Stimulated activated CD4-positive, alpha-beta T cell treated with anti-CD3 and anti-CD28 coated beads, Interleukin-15, amount 100 ng/mL, for 48 hours (primary cell): ENCODE measurements at places on chromosomes 5 and 9.

DNA sequence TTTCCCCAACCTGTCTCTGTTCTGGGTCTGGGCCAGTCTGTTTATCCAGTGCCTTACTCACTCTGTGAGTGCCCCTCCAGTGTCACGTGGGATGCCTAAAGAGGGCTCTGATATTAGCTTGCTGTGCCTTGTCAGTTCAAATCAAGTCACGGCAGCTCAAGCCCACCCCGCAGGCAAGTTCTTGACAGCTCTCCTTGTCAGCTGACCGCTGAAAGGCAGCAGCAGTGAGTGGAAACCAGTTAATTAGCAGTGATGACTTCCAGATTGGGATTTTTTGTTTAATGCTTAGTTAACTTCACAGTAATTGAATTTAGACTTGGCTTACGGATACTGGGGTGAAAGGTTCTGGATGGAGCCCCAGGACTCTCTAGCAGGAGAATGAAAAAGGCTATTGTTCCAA lies 210.1 kb downstream of the PSAT1 start:
- no peak for DNase-seq

DNA sequence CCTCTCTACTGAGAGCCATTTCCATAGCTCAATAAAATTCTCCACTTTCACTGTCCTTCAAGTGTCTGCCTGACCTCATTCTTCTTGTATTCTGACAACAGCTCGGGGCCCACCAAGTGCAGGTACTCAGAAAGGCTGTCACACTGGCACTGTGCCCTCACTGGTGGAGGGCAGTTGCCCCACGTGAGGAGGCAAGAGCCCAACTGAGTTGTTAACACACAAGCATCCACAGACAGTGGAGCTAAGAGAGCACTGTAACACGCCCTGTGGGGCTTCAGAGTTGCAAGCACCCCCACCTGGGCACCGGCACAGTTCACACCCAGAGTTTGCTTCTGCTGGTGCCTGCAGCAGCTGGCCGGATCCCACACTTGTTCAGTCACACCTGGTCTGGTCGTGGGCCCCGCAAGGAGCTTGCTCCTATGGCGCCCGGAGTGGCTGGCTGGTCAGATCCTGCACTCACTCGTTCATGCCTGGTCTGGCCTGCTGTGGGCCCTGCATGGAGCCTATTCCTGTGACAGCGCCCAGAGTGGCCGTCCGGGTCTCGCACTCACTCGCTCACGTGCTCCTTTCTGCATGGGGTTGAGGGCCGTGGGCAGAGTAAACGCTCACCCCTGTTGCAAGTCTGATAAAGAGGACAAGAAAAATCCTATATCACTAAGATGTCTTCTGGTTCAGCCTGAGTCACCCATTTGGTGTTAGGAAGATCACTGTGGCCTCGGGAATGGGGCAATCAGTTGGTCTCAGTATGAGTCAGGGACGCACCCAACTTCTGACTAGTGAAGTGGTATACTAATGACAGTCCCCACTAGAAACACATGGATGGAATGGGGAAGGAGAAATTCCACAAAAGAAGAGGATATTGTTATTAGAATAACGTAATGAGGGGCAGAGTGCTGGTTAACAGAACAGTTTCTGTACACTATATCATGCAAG lies 87.0 kb upstream of the CCNH start:
- no peak for DNase-seq

DNA sequence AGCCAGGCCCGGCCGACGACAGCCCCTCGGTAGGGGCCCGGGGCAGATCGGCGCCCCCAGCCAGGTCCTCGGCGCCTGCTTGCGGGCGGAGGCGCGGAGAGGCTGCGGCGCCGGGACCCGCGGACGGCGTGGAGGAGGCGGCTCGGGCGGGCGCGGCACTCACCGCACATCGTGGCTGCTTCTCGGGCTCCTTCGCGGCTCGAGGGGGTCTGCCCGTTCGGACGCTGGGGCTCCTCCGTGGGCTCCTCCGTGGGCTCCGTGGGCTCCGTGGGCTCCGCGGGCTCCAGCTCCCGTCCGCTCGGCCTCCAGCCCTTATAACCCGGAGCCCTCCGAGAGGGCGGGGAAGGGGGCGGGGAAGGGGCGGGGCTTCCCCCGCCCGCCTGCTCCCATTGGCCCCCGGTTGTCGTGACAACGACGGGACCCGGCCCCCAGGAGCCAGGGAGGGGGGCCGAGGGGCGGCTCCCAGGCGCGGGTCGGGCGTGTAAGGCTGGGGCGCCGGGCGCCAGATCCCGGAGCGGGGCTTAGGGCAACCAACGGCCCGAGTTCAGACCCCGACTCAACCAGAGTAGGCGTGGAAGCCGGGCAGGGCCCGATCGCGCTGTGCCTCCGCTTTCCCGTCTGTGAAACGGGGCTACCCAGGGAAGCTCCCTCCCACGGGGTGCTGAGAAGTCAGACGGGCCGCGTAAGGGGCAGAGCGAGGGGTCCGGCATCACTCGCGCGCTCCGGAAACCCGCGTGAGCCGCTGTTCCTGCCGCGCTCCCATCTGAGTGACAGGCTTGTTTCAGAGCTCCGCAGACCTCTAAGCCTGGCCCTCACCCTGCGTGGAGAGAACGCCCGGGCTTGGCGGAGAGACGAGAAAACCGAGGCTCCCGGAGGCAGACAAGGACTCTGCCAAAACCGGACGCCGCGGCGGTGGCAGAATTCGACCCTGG lies at the start of gene GFPT2:
Gene GFPT2 (minus strand): TSS at position 289 of the 932 bp plus-strand sequence. CDS start 119 bp downstream, at position 170.
- DNase-seq, result peak; percentile 57

DNA sequence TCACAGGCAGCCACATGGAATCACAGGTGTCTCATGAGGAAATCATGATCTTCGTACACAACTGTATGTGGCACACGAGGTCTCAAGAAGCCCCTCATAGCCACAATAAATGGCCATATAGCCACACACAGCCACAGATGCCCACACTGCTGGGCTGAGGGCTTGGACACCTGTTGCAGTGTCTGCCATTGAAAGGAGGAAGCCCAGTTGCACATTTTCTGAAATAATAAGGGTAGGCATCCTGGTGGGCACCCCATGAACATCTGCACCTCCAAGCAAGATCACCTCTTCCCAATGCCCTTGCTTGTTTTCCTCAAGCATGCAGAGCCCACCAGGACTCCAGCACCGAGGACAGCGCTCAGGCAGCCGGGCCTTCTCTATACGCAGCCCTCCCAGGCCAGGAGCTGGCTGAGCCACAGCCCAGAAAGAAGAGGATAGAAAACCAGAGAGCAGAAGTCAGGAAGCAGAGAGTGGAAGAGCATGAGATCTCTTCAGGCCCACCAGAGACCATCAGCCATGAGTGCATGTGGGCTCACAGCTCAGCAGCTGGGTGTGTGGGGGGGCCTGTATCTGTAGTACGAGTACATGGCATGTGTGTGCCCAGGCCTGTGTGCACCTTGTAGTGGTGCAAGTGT lies 1.0 kb upstream of the ACSL6 start:
- DNase-seq, result no peak

DNA sequence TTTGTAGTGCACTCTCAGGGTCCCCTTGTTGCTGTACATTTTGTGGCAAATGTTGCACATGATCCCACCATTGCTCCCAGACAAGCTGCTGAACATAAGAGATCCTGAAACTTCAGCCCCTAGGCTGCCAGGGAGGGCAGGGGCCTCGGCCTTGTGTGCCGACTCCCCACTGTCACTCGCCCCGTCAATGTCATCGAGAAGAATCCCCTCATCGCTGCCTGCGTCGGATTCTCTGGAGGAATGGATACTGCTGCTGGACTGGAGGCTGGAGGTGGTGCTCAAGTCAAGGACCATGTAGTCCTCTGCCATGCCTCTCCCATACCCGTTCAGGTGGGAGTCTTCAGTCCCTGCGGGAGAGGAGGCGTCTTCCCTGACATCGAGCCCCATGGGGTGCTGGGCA lies 451.3 kb downstream of the BNC2 start:
- DNase-seq, result no peak

GRCh38 chr5:97026721-97027120 lies 90.8 kb downstream of the LNPEP start:
- no peak for DNase-seq

DNA sequence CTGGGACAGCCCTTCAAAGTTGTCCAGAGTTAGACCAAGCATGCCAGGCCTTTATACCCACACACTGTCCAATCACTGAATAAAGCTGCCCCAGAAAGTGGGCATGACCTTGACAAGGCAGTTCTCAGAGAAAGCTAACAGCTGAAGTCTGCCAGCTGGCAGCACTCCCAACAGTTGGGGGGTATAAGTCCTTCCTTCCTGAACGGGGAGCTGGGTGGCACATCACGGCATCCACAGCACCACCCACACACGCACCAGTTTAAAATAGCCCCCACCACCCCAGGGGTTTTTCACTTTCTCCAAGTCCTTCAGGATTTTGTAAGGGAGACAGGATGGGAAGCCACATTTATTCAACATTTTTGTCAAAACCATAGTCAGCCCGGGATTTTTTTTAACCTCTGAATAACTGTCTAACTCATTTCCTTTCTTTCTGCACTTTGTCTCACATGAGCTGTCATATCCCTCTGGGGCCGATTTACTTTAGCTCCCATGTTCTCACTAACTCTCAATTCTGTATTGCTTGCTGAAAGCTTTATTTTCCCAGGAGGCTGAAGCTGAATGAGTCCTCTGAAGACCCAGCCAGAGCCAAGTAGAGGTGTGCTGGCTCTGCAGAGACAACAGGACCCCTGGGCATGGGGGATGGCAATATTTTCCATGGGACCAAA lies 15.4 kb downstream of the FAM81B start:
- DNase-seq, result no peak

GRCh38 chr5:56993241-56993640 lies 41.3 kb upstream of the MIER3 start:
- no peak for DNase-seq

GRCh38 chr9:112777914-112778313 lies 27.4 kb downstream of the SNX30 start:
- DNase-seq, result no peak

GRCh38 chr9:126365780-126366179 lies 39.2 kb downstream of the MVB12B start:
- no peak for DNase-seq

GRCh38 chr5:154706416-154706815 lies 48.8 kb upstream of the LARP1 start:
- DNase-seq, result no peak

GRCh38 chr9:2289263-2289662 lies 274.1 kb downstream of the SMARCA2 start:
- no peak for DNase-seq

- DNase-seq, result no peak
These were observed 650.8 kb downstream of the IRX1 start for GRCh38 chr5:4246447-4246846.

- DNase-seq, result no peak
These were observed 25.0 kb upstream of the OCLN start for GRCh38 chr5:69467442-69468225.

DNA sequence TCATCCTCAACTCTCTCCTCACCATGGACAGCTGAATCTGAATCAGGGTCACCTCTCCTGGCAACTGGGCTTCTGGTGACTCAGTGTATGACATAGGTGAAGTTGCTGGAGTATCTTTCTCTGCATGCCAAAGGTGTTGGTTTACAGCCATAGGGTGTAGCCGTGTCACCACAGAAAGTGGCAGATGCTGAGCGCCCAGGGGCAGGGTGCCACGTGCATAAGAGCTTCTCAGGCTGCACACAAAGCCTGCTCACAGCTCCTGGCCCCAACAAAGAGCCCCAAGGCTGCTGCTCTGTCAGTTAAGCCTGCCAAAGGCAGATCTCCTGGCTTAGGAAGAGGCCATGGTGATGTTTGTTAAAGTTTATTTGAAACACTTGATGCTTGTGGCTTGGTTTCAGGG lies 297.7 kb upstream of the WWC1 start:
- no peak for DNase-seq

DNA sequence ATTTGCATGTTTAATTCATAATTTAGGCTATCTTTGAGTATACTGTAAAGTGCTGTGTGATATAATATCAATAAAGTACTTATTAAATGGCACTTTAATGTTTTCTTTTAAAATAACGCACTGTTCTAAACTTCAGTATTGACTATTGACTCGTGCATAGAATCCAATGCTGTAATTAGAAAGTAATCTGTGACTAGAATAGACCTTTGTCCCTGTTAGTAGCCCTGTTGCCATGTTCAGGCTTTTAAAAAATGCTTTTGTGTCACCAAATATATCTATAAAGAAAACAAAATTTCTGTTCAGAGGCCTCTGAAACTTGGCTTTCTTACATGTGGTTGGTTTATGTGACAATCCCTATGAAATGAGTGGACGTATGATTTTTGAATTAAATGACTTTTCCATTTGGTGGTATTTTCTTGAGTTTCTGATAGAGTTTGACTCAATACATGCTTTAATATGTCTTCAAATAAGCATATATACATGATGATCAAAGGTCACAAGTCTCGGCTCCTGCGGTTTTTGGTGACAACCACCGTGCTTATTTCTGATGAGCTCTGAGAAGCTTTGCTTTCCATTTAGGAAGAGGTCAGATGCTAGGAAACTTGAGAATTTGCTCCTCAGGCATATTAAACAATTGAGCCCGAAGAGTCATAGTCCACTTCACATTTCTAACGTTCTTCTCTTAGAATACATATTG lies 174.7 kb downstream of the NR3C1 start:
- no peak for DNase-seq

DNA sequence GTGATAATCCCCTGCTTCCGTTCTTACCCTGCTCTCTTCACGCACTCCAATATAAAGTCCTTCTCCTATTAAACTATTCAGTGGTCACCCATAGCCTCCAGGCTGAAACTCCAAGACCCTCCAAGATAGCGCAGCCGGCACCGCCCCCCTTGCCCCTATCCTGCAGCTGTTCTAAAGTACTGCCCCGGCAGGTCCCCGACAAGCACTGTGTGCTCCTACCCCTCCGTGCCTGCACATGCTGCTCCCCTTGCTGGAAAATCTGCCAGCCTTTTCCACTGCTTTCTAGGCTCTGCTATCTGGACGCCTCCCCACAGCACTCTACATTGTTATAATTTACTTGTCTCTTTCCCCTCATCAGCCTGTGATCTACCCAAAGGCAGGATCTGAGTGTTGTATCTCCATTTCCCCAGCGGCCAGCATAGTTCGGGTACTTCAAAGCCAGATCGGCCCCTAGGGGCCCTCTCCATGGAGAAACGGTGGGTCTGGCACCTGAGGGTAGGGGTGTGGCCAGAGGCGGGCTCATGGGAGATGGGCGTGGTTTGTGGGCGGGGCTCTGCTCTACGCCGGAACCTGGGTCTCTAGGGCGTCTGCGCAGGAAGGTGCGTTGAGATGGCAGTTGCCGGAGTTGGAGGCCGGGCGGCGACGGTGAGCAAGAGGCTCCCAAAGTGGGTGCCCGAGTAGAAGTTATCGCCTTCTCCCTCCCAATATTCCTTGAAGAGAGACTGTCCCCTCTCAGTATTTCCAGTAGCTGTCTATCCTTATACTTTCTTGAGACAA lies 83.5 kb upstream of the RUSC2 start:
- DNase-seq, result peak; percentile 18

- DNase-seq, result no peak
These were observed 85.2 kb upstream of the TNC start for GRCh38 chr9:115202960-115203751.
